ENCODE measurements at places on chromosomes 1 and 21. TPM values are rescaled to one million over a fixed set of nuclear protein-coding genes. Genes with fewer than 3 reads are reported as not detected.

DNA sequence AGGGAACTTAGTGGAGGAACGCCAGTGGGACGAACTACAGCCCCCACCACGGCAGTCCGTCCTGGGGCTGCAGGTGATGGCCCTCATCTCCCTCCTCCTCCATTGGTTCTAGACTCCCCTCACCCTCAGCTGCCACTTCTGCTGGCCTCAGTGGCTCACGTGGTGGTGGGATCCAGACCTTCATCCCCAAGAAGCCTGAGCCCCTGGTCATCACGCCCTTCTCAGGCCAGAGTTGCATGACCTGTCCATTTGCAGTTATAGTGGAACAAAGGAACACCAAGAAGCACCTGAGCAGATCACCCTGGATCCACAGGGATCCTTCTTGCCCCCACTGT lies 13.0 kb upstream of the FAM110D start:
- H3K27me3 ChIP-seq = peaks cover 30% of the 10 kb centered on the region
- no peak overlapping the region for H3K27ac ChIP-seq
- DNase-seq = no peak
- H3K4me3 ChIP-seq = no peak overlapping the region

- no peaks in the 10 kb centered on the region for H3K27me3 ChIP-seq
- H3K36me3 ChIP-seq = peaks cover 63% of the 10 kb centered on the region
- no peak for DNase-seq
- peak overlapping the region; percentile 89 for H3K4me3 ChIP-seq
Measured at GRCh38 chr1:87333692-87334347, 5.1 kb downstream of the LMO4 start.

GRCh38 chr1:199205740-199206441 lies 567.1 kb downstream of the PTPRC start:
- H3K27ac ChIP-seq = no peak overlapping the region
- H3K4me1 ChIP-seq = no peaks in the 10 kb centered on the region
- DNase-seq = no peak
- no peaks in the 10 kb centered on the region for H3K27me3 ChIP-seq
- H3K36me3 ChIP-seq = no peaks in the 10 kb centered on the region

DNA sequence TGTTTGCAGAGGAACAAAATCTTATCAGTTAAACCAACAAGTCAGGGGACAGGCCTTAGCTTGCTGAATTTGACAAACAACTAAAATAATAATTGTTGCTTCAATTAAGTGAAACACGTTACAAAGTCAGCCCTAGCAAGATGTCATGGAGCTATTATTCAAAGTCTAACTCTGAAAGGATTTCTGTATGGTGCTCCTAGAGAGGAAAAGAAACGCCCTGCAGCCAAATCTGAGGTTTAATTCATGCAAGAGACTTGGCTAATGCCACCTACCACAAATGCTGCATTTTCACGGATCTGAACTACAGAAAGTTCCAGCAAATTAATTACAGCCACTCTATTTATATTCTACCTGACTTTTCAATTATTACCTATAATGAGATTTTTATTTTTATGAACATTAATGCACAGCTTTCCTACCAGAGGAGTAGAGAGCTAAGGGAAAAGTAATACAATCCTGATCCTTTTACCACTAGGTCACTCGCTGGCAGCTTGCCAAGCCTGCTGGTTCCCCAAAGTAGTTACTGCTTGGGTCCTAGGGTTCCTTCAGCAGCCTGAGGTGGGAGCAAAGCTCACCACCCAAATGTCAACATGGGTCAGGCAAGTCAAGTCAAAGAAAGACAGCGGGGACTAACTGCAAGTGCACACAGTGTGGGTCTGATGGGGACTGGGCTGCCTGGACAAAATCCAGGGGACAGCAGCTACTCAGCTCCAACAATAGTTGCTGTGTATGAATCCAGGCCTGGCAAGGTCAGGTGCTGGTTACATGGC lies 8.5 kb downstream of the COLGALT2 start:
- H3K27me3 ChIP-seq = peaks cover 29% of the 10 kb centered on the region
- H3K4me3 ChIP-seq = no peak overlapping the region
- DNase-seq = no peak
- H3K27ac ChIP-seq = no peak overlapping the region
- H3K4me1 ChIP-seq = peaks cover 5% of the 10 kb centered on the region
- H3K36me3 ChIP-seq = no peaks in the 10 kb centered on the region

AK5 gene
- total RNA-seq = 0.86 TPM

DAP3 gene
- total RNA-seq = 123 TPM

- H3K4me3 ChIP-seq = no peak overlapping the region
- H3K4me1 ChIP-seq = peaks cover 36% of the 10 kb centered on the region
- peaks cover 5% of the 10 kb centered on the region for H3K36me3 ChIP-seq
- no peak overlapping the region for H3K27ac ChIP-seq
- no peak for DNase-seq
- peaks cover 75% of the 10 kb centered on the region for H3K27me3 ChIP-seq
Measured at GRCh38 chr1:15245593-15246360, 1.2 kb upstream of the FHAD1 start.

ANKRD34A gene
- total RNA-seq = 2.9 TPM

FCRL5 gene
- not detected for total RNA-seq
